CD4-positive, alpha-beta memory T cell (primary cell): ENCODE measurements at places on chromosomes 7 and 10. TPM values are rescaled to one million over a fixed set of nuclear protein-coding genes. Genes with fewer than 3 reads are reported as not detected.

Gene CYP3A5
- total RNA-seq, result not detected

Gene SAMD9L
- total RNA-seq, result 36.9 TPM

Gene CHST3
- not detected for total RNA-seq

Gene TSPAN12
- not detected for total RNA-seq
